Esophagus squamous epithelium (tissue), 5 donors: ENCODE measurements at places on chromosomes 3 and 15. TPM values are rescaled to one million over a fixed set of nuclear protein-coding genes. Genes with fewer than 3 reads are reported as not detected.

Gene CAMP
- not detected for total RNA-seq

Gene CLDN16
- 0.64 TPM for total RNA-seq

Gene CNTN6
- not detected for total RNA-seq

Gene THSD4
- 39.4 TPM for total RNA-seq

Gene UBA3
- 52.3 TPM for total RNA-seq
